Stimulated activated CD8-positive, alpha-beta memory T cell treated with anti-CD3 and anti-CD28 coated beads, Interleukin-12 subunit alpha, Interleukin-12 subunit beta, amount 100 ng/mL, for 4 hours (primary cell): ENCODE measurements at places on chromosomes 11 and 22.
A peak's percentile ranks its signal among the peaks of the same experiment; 100 is the strongest.

DNA sequence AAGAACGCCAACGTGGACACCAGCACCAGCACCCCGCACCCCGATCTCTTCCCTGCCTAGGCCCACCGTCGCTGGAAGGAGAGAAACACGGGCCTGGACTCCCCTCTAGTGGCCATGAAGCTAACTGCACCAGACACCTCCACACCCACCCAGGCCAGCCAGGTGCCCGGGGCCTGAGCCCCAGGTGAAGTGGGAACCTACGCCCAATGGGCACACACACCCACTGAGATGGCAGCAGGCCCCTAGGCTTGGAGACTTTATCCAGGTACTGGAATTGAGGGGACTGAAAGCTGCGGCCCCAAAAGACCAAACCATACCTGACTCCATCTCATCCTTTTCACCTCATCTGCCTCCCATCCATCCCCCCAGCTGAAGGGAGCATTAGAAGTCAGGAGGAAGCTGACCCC lies 81.0 kb downstream of the BUD13 start:
- DNase-seq = peak; percentile 16

DNA sequence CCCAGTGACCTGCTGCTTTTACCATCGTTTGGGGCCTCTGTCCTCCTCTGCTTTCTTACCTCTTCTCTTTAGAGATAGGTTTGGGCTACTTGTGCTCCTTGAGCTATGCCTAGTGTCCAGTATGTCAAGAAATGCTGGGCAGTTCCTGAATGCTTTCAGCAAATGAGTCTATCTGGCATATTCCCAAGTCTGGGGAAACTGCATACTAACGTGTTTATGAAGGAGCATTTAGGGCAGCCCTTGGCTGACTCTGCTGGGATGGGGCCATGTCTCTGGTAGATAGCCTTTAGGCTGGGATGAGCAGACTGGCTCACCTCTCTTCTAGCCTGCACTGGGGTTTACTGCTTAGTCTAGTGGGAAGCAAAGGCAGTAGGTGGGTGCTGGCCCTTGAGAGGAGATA lies 43.7 kb upstream of the SUSD2 start:
- DNase-seq = no peak

- no peak for DNase-seq
Observed at GRCh38 chr11:84145616-84146185, 859.5 kb upstream of the CCDC90B start.

- DNase-seq = no peak
Observed at GRCh38 chr11:37280200-37280599, 682.2 kb upstream of the RAG2 start.

GRCh38 chr11:118088531-118088930 lies 1.8 kb upstream of the SMIM35 start:
- DNase-seq = no peak

GRCh38 chr11:111456859-111457730 lies 55.1 kb downstream of the BTG4 start:
- no peak for DNase-seq

DNA sequence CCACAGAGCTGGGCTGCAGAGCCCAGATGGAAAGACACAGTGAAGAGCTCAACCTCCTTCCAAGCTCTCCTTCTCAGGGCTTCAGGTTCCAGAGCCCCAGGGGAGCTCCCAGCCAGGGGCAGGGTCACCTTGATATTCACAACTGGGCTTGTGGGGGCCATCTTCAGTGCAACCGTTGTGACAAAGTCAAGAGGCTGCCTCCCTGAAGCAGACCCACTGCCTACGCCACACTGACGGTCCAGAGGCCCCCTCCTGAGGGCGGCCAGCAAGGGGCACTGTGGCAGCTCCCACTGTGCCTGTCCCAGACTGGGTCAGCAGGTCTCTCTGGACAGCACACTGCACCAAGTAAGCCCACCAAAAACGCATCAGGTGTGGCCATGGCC lies 84.1 kb downstream of the DGCR2 start:
- no peak for DNase-seq

DNA sequence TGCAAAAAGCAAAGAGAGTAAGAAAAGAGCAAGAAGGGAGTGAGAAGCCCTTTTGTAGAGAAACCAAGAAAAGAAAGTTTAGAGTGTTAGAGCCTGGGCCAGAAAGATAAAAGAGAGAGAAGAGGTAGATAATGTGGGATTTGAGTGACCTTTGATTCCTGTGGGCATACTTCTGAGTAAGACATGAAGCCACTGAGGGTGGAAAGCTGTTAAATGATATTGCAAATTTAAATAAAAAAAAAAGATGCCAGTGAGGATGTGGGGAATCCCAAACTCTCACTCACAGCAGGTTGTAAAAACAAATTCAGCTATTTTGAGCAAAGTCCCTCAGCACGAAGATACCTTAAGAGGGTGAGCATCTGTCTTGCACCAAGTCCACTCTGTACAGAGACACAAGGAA lies 59.4 kb upstream of the TOP3B start:
- no peak for DNase-seq

GRCh38 chr11:65778431-65778900 lies 2.3 kb downstream of the AP5B1 start:
- no peak for DNase-seq

GRCh38 chr11:76510060-76511047 lies 65.5 kb downstream of the EMSY start:
- no peak for DNase-seq

DNA sequence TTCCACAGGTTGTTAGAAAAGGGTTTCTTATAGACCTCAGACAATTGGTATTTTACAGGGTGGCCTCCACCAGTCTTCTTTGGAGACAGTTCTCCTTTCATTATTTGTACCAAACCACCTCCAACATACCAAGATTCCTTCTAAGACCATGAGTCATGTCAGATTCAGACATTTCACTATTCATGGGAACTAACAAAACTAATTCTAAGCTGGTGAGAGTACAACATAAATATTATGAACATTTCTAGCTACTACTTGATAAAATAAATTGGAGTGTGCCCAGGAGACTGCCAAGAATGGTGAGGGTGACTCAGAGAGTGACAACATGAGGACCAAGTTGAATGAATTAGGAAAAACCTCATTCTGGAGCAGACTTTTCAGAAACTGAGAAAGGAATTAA lies 494.6 kb upstream of the LRRC4C start:
- no peak for DNase-seq

- DNase-seq = no peak
Observed at GRCh38 chr11:110582728-110583432, 129.4 kb downstream of the ARHGAP20 start.

- DNase-seq = no peak
Observed at GRCh38 chr11:115256397-115257197, 247.6 kb downstream of the CADM1 start.

- no peak for DNase-seq
Observed at GRCh38 chr22:19022755-19023154, 86.7 kb upstream of the PRODH start.

DNA sequence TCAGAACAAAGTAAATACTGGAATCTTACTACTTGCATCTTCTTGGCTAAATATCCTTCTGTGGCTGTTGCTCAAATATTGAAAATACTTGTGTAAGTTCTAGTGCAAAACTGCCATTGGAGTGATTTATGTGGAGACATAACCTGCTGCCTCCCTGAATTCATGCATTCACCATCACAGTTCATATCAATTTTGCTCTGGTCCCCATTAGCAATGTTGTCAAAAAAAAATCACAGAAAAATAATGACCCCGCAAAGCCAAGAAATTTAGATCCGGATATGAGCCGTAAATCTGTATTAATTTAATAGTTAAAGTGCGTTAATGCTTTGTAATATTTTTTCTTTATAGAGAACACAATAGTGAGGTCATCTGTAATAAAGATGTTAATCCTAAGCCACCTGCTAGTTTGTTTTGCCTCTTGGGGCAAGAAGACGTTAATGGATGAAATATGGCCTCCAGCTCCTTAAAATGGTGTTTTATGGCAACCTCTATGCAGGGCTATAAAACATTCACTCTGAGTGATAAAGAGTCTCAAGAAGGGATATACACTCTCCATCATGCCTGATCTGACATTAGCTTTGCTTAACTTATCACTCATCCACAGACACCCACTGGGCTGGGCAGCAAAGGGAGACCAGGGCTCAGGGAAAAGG lies 255.9 kb downstream of the INSC start:
- no peak for DNase-seq

DNA sequence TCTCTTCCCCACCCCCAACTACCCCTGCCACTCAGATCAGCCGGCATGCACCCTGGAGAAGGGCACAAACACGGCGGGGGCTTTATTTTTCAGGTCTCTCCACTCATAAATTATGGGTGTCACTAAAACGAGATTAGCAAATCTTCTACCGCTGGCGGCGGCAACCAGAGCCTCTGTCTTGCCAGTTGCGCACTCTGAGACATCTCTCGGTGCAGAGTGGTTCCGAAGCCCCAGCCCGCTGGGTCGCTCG lies 125.3 kb upstream of the C11orf58 start:
- no peak for DNase-seq

- no peak for DNase-seq
Observed at GRCh38 chr11:969651-970205, 44.1 kb downstream of the AP2A2 start.

DNA sequence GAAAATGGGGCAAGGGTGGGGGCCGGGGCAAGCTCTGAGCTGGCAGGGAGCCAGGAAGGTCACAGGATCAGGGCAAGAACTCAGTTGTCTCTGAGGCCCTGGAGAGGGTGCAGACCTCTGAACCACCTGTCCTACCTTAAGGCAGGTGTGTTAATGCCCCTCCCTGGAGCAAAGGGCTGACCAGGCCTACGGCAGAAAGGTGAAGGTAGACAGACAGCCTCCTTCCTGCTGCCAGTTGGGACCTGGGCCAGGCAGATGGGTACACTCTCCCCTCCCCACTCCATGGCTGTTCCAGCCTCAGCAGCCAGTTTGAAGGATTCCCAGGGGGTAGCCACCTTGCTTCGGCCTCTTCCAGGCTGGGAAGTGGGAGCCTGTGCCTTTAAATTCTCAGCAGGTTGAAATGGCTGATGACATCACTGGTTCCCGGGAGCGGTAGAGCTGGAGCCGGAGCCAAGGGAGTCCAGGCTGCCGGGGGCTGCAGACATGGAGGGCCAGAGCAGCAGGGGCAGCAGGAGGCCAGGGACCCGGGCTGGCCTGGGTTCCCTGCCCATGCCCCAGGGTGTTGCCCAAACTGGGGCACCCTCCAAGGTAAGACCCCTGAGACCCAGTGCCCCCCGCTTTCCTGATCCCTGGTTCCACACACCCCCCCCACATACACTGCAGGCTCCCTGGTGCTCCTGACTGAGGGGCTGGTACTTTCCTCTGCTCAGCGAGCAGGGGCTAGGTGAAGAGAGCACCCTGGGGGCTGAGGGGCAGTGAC lies at the start of gene INPP5J:
Gene INPP5J, plus strand, starts transcription at position 435 of the 760 bp plus-strand sequence. Its CDS starts 49 bp downstream, at position 484.
- no peak for DNase-seq

GRCh38 chr11:26983645-26984044 lies 10.3 kb upstream of the FIBIN start:
- DNase-seq = no peak

- no peak for DNase-seq
Observed at GRCh38 chr11:2666828-2667570, 32.8 kb downstream of the KCNQ1OT1 start.

- no peak for DNase-seq
Observed at GRCh38 chr11:66542362-66542761, 3.5 kb downstream of the ZDHHC24 start.

DNA sequence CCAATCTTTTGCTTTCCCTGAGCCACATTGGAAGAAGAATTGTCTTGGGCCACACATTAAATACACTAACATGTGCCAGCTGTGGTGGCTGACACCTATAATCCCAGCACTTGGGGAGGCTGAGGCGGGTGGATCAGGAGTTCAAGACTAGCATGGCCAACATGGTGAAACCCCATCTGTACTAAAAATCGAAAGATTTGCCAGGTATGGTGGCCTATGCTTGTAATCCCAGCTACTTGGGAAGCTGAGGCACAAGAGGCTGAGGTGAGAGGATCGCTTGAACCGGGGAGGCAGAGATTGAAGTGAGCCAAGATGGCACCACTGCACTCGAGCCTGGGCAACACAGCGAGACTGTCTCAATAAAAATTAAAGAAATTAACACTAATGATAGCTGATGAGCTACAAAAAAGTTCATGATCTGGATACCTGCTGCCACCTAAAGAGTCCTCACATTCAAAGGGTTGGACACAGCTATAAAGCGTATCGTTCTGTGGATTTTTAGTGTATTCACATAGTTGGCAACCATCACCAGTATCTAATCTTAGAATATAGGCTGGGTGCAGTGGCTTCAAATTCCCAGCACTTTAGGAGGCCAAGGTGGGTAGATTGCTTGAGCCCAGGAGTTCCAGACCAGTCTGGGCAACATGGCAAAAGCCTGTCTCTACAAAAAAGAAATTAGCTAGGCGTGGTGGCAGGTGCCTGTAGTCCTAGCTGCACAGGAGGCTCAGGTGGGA lies 3.4 kb upstream of the LDHC start:
- DNase-seq = no peak

- no peak for DNase-seq
Observed at GRCh38 chr11:129881570-129882170, 13.7 kb downstream of the NFRKB start.

DNA sequence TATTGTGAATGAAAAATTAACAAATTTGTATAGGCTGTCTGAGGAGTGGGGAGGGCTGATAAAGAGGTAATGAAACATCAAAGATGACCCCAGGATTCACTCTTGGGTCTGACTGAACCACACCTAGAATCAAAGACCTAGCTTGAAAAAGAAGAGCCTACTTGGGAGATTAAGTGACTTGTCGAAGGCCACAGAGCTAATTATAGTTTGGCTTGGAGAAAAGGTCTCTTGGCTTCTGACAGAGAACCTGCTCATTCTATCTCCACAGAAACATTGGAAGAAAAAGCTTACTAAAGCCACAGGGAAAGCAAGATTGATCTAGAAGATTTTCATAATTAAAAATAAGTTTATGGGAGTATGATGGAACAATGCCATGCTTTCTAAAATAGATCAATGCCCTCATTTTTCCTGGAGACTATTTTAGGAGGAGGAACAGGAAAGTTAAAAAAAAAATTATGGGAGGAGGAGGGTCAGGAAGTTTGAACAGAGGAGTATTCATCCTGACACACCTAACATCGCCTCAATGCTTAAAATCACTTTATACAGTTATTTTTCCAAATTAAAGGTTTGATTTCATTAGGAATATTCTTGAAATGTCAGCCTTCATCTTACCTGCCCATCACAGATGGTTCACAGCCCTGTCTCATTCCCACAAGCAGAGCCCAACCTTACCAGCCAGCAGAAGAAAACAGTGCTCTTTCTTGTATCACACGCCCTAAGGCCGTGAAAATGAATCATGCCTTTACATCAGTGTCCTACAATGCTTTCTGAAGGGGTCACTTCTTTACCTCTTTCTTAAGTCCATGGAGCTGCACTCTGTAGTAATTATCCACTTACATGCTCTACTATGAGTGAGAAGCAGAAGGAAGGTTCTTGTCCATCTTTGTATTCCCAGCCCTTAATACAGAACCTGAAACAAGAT lies 231.1 kb upstream of the MPPED2 start:
- no peak for DNase-seq

GRCh38 chr11:5605849-5606248 lies 9.4 kb downstream of the TRIM6 start:
- no peak for DNase-seq

DNA sequence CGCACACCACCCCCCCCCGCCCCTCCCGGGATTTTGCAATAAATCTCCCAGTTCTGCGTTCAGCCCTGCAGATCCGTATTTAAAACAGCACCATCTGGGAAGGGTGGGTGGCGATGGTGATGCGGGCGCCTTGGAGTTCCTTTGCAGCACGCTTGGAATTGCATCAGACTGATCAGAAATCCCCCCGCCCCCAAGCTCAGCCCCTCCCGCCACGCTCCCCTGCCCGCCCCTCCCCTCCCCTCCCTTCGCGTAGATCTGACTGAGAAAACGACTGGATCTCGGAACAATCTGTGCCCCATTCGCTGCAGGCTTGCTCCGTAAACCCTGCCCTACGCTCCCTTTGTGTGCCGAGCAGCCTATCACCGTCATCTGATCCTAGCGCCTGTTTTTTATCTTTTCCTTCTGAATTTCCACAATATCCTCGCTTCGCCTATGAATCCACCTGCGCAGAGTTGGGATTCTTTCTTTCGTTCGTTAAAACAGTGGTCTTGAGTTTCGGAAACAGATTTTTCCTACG lies 18.1 kb upstream of the BDNF start:
- no peak for DNase-seq
